ENCODE measurements at places on chromosomes 12 and 14.

GRCh38 chr14:104109731-104110361 is 24.3 kb downstream of the ASPG start:
- DNase-seq = no peak

GRCh38 chr12:27000961-27001360 is 13.2 kb downstream of the TM7SF3 start:
- no peak for DNase-seq

GRCh38 chr14:46091819-46092218 is 559.8 kb downstream of the RPL10L start:
- no peak for DNase-seq

- DNase-seq = no peak
These were observed 130.3 kb downstream of the ITPR2 start for GRCh38 chr12:26702741-26703140.

DNA sequence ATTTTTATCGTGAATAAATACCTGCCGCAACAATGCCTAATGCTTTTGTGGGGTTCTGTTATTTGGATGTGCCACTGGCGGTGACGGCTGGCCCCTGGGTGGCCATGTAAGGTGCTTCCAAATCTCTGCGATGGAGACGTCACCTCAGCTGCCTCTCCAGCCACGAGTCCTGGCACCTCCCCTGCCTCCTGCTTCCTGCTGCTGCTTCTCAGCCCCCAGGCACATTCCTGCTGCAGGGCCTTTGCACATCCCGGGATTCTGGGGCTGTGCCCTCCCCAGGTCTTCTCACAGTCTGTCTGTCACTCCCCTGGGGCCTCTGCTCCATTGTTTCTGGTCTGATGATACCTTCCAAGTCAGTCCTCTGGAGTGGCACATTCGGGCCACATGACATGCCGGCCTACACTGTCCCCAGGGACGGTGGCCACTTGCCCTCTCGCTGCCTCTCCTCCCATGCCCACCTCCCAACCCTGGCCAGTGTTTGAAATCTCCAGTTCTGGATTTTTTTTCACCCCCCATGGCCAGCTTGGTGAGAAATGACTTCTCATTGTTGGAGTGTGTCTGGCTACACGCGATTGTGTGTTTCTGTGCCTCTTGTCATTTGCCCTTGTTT is 151.8 kb downstream of the KIF26A start:
- DNase-seq = no peak

Data from bone marrow (tissue), 2 donors.